ENCODE measurements at places on chromosomes 3 and 15.

DNA sequence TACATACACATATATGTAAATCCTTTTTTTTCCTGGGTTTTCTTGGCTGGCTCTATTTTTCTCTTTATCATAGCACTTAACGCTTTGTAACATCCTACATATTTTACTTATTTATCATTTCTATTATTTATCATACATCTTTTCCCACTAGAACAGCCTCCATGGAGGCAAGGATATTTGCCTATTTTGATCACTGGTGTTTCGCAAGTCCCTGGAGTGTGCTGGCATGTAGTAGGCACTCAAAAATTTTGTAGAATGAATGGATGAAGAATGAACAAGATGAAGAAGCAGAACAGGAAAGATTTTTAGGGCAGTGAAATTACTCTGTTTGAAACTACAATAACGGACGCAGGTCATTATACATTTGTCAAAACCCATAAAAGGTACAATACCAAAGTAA, 83.0 kb upstream of the PTX3 start:
- no peak for DNase-seq

DNA sequence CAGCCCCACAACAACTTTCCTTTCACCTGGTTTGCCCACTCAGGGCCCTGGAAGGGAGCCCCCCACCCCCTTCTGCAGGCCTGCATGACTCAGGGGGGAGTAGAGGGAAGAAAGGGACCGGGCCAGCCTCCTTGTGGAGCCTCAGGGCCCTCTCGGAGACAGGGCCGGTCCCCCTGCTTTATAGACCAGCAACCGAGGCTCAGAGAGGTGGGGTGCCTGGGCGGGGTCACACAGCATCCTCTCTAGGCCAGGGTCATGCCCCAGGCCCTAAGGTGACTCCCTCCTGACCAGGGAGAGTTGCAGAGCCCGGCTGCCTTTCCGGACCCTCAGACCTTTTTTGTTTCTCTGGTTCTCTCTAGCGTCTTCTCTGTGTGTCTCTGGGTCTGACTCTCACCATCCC, 211.3 kb downstream of the TBC1D2B start:
- DNase-seq, result no peak

GRCh38 chr3:14278799-14279625, 100.4 kb downstream of the LSM3 start:
- peak; percentile 42 for DNase-seq

- DNase-seq, result peak; percentile 85
Measured at GRCh38 chr15:75061272-75061671, 37.9 kb downstream of the PPCDC start.

GRCh38 chr3:49311283-49311682, 28.6 kb downstream of the USP4 start:
- DNase-seq, result no peak

DNA sequence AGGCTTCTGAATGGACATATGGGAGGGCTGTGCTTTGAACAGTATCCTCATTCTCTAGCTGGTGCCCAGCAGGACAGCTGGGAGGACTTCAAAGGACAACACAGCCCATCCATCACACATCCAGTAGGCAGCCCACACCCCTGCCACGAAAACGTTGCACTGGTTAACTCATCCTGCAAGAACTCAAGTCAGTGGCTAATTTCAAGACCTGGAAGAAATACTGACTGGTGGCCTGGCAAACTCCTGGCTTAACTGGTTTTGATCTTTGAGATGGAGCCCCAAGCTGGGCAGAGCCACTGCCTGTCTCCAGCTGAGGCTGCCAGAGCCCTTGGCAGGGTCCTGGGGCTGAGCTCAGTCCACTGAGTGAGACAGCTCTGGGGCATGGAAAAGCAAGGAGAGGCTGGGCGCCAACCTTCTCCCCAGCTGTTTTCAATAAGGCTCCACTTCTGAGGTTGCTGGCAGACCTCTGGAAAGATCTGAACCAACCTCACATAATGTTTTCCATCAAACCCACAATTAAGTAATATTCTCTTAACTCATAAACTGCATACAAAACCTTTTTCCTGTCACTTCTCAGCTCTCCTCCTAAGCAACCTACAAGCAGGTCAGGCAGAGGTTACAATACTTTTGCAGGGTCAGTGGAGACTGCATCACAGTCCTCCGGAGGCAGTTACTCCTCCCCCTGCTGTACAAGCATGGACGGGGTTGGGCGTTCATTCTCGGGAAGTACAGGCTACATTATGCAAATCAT, 110.3 kb downstream of the MYLK start:
- no peak for DNase-seq

DNA sequence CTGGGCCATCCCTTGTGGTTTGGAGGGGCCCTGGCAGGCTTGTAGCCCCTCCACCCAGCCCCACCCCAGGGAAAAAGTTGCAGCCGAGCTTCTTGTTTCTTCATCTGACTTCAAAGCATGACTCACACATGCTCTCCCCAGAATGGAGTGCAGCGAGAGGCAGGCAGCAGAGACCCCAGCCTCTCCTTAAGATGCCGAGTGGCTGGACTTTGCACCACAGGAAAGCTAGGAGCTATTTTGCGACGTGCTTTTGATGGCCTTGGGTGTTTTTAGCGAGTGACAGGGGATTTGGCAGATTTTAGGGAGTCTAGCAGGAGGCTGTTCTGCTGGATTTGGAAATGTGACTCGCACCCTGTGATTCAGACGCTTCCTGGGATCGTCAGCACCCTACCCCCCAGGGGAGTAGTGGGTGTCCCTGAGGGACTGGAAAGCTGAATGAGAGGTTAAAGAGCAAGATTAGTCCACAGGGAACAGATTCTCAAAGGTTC, 14.2 kb downstream of the BAHD1 start:
- DNase-seq, result no peak

GRCh38 chr15:50685191-50685975, 1.2 kb downstream of the TRPM7 start:
- peak; percentile 7 for DNase-seq

DNA sequence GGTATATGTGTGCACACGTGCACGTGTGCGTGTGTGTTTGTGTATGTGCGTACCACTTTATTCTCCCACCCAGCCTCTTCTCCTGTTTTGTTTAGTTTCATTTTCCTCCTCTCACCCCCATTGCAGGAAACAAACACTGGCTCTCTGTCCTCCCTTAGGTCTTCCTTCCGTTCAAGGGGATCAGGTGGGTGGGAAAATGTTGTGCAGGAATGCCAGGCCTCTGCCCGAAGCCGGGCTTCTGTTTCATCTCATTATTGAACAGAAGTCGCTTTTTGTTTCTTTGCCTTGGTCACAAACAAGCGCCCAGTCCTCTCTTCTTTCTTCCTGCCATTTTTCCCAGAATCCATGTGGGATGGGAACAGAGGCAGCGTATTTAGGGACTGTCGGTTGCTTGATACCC, 69.6 kb downstream of the IGF1R start:
- no peak for DNase-seq

DNA sequence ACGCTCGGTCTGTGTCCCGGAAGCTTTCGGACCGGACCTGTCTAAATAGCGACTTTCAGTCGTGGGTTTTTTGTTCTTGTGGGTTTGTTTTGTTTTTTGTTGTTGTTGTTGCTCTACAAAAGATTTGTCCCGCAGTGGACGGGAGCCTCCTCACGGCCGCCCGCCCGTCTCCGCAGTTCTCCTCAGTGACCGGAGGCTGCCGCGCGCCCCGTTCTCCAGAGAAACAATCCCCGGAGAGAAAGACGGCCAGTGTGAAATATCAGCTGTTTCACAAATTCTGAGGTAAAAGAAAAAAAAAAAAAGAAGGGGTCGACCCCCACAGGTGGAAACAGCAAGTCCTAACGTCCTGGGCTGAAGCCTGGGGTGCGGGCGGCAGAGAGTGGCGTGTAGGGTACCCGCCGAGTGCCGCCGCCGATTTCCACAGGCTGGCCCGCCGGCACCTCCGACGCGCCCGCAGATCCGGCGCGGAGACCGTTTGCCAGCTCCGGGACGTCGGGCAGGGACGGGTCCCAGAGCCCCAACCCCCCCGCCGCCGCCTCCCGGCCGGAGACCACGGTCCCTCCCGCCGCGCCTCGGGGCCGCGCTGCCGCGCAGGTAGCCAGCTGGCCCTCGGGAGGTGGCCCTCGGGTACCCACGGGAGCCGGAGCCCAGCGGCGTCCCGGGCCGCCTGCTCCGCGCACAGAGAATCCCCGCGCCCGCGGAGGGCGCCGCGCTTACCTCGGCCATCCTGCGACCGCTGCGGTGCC, 478 bp downstream of the BNC1 start:
- DNase-seq, result no peak

- no peak for DNase-seq
Measured at GRCh38 chr3:17218587-17218986, 333.8 kb downstream of the PLCL2 start.

DNA sequence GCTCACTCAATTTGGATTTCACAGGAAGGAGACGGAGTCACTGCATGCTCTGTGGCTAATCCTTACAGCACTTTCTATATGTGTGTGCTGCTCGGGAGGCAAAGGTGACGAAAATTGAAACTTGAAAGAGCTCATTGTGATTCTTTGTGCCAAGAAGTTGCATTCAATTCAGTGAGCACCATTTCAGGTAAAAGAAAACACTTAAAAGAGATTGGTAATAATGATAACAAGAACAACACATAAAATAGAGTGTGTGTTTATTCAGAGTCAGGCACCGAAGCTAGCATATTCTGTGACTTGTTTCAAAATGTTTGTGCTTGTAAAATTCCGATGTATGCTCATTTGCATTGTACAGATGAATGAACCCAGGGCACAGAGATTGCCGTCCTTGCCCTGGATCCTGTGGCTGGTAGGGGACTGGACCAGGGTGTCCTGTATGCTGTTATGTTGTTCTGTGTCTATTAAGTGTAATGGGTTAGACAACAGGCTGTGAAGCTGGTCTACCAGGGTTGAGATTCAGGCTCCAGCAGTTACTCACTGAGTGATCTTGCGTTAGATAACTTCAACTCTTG, 193.3 kb upstream of the PROK2 start:
- DNase-seq, result no peak

DNA sequence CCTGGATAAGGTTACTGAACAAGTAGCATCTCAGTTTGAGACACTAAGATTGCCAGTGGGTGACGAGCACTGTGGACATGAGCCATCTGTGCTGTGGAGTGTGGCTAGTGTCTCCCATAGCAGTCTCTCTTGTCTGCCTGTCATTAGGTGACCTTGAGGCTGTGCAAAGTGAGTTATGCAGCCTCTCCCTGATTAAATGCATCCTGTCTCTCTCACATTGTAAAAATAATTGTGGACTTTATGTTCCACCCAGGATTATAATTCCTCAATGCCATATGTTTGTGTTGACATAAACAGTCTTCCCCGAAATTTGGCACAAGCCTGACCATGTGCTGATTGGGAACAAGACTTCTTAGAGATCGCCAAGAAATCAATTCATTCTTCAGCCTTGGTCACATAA, 168.9 kb downstream of the MYRIP start:
- DNase-seq, result no peak

DNA sequence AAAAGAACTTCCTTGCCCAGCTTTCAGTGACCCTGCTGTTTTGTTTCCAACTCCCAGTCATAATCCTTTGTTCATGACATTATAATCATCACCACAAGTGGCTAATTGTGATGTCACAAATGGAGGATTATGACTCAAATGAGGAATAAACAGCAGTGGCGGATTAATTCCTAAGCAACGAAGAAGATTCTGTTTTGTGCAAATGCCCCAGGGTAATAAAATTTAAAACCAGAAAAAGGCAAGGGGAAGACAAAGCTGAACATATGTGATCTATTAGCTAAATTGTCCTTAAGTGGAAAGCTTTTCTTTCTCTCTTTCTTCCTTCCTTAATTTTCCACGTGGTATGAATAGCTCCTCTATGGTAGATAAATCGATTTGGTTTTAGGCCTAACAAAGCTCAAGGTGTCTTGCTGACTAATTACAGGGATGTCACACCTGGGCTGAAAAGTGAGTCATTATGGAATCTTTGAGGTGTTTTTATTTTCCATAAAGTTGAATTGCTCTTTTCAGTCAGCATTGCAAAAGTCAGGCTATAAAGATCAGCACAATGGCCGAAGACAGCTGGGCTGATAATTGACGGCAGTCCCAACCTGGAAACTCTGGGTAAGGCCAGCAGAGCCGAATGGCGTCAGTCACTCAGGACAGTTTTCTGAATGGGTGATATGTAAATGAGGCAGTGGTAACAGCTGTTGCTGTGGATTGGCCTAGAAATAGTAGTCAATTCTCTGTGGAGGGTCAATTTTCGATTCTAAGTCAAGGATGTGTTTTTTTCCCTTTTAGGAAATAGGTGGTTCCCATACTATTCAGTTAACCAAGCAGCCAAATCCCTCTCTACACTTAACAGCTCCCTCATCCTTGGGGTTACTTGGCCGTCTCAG, 121.5 kb downstream of the PTPRG start:
- no peak for DNase-seq

DNA sequence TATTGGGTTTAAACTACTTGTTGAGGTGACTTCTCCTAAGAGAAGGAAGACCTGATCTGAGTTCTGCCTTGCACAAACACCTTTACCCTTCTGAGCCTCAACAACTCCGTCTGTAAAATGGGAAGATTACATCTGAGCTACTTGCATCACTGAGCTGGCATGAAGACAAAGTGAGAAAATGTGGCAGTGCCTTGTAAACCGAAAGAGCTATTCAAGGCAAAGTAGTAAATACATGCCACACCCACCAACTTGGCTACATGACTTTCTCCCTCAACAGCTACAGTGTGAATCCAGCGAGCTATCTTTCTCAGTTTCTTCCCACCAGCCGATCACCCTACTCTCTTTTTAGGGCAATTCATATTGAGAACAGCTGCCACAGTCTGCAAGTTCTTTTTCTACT, 148.3 kb downstream of the FOXB1 start:
- DNase-seq, result no peak

GRCh38 chr3:34150992-34151391, 352.6 kb downstream of the PDCD6IP start:
- no peak for DNase-seq

GRCh38 chr3:38549082-38549481, 52.9 kb downstream of the EXOG start:
- DNase-seq, result no peak

- DNase-seq, result no peak
Measured at GRCh38 chr3:14243782-14244181, 65.2 kb downstream of the LSM3 start.

DNA sequence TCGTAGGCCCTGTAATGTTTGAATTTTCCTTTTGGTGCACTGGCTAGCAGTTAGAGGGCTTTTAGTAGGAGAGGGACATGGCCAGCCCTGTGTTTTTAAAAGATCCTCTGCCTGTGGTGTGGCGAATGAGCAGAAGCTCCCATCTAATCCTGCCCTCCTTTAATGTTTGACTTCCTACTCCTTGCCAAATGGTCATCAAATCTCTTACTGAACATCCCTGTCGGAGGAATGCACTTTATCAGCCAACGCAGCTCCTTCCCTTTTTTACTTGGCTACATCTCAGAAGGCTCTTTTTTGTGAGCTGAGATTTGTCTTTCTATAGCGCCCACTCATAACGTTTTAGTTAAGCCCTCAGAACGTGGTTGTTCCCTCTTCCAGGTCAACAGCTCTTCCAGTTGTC, 44.8 kb downstream of the MAP2K5 start:
- DNase-seq, result no peak

GRCh38 chr3:46903341-46904302, 26.1 kb downstream of the PTH1R start:
- DNase-seq, result no peak

Measured in RPMI8226 (cell line).